ENCODE measurements at places on chromosomes 13 and 19.

GRCh38 chr19:23070353-23071146 is 46.3 kb upstream of the ZNF730 start:
- no peak for DNase-seq

DNA sequence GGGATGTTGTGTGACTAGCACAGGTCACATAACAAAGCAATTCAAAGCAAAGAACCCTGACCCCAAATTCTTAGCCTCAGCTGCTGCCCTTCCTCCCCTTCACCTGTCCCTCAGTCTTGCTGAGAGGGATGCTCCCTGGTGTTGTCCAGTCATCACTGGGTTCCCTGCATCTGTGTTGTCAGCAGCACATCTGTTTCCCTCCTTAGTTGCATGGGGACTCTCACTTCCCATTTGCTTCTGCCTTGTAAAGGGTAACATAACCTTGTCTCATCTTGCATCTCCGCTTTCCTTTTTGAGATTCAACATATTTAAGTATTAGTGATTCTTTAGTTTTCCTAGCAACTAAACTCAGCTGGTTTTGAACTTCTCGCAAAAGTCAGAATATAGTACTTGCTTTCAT is 54.0 kb downstream of the SPATA13 start:
- no peak for DNase-seq

GRCh38 chr19:49117677-49118564 is 1.0 kb downstream of the C19orf73 start:
- no peak for DNase-seq

DNA sequence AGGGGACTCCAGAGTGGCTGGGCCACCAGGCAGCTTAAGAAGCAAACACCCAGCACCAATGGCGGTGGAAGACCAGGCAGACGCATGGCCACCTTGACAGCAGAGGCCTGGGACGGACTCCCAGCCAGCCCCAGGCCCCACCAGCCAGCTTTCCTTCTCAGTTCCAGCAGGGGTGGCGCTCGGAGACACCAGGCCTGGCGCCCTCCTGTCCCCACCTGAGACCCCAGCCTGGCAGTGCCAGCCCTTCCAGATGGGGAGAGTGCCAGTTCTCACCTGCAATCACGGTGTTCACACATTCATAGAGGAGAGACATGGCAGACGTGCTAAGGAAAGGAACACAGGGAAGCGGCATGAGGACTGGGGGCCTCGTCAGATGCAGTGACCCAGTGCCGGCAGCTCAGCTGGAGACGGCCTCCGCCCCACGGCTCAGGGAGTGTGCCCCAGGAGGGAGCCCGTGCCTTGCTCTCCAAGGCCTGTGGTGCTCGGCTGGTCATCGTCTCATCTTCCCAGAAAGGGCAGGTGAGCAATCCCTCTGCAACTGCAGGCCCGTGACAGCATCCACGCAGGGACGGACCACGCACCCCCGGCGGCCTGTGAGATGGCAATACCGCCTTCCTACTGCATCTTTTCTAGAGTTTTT is 24.4 kb downstream of the AP3D1 start:
- no peak for DNase-seq

DNA sequence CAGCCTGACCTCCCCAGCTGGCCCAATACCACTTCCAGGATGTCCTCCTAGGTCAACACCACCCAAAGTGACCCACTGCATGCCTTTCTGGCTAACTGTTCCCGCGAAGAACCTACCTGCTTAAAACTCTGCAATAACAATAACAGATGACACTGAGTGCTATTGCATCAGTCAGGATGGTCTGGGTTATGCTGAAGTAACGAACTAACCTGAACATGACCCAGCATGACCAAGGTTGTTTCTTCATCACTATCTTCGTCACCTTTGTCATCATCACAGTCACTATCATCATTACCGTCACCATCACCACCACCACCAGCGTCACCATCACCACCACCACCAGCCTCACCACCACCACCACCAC is 10.6 kb upstream of the FXYD3 start:
- DNase-seq: no peak

DNA sequence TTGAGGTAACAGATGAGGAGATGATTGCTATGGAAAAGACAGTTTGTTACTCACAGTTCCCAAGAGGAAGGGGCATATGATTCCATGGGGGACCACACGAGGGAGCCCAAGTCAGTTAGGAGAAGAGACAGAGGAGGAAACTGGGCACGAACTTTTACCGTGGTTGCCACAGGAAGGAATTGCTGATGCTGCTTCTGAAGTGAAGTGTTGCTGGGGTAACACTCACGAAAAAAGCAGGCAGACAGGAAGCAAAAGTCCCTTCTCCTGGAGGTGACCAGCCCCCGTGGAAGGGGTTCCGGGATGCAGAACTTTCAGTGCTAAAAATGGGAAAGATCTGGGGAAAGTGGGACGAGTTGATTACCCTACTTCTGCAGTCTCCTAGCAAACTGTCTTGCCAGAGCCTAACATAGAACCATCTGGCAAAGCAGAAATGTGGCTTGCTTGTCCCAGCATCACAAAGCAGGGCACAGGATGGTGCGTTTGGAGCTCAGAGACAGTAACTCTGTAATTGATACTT is 35.4 kb upstream of the MAP3K10 start:
- DNase-seq: no peak

DNA sequence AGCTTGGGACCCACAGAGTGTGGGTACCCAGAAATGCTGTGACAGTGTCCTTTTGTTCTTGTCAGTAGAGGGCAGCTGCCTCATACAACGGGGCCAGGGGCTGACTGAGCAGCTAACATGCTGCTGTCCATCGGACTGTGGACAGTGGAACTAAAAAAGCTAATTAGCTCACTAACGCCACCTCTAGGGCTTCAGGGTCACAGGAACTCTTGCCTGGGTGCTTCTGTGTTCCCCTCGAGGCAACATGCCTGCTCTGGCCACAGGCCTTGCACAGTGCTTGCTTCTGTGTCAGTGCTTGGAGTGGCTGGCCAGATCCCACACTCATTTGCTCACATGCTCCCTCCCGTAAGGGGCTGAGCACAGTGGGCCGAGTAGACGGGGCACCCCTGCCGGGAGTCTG is 377.0 kb downstream of the OLFM4 start:
- DNase-seq: no peak

GRCh38 chr13:90918536-90918935 is 429.0 kb upstream of the MIR17HG start:
- no peak for DNase-seq

- DNase-seq: no peak
These were observed 149.6 kb downstream of the TEX29 start for GRCh38 chr13:111469916-111470506.

DNA sequence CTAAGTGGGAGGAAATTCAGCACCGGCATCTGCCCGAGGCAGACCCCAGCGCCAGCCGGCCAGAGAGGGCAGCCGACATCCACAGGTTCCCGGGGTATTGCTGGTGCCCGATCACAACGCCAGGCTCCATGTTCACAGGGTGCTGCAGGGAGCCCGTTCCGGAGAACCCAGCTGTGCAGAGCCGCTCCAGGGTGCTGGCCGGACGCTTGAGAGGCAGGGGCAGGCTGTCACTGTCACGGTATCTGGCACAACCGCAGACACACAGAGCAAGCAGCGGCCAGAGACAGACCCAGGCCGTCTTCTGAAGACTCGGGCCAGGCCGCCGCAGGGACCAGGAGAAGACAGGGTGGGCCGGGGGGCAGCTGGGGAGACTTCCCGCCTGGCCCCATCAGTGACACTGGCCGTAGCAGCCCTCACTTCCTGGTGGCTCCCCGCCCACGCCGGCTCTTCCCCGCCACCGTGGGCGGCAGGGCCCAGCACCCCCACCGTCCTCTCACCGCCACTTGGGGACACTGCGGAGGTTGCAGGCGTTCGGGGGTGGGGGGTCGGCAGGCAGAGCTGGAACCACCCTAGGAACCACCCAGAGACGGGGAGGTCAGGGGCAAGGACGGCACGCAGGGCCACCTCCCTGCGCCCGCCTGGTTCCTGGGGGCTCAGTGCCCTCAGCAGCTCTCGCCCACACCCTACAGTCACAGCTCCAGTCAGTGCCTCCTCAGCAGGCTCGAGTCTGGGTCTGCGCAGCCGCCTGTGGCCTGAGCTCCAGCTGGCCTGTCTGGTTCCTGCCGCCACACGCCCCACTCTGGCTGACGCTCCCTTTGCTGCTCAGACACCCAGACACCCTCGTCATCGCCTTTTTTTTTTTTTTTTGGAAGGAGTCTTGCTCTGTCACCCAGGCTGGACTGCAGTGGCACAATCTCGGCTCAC is 3.8 kb downstream of the RNF126 start:
- DNase-seq: no peak

- no peak for DNase-seq
These were observed 1241.9 kb downstream of the UQCRFS1 start for GRCh38 chr19:27971071-27971470.

GRCh38 chr13:19861762-19862161 is 1.7 kb downstream of the ZMYM5 start:
- no peak for DNase-seq

GRCh38 chr13:79837741-79838450 is 356.9 kb downstream of the NDFIP2 start:
- no peak for DNase-seq

All from NCI-H1436 treated with DMSO at 0.1 percent for 48 hours (cell line).